ENCODE measurements at places on chromosomes 7 and 10.
A peak's percentile ranks its signal among the peaks of the same experiment; 100 is the strongest.

DNA sequence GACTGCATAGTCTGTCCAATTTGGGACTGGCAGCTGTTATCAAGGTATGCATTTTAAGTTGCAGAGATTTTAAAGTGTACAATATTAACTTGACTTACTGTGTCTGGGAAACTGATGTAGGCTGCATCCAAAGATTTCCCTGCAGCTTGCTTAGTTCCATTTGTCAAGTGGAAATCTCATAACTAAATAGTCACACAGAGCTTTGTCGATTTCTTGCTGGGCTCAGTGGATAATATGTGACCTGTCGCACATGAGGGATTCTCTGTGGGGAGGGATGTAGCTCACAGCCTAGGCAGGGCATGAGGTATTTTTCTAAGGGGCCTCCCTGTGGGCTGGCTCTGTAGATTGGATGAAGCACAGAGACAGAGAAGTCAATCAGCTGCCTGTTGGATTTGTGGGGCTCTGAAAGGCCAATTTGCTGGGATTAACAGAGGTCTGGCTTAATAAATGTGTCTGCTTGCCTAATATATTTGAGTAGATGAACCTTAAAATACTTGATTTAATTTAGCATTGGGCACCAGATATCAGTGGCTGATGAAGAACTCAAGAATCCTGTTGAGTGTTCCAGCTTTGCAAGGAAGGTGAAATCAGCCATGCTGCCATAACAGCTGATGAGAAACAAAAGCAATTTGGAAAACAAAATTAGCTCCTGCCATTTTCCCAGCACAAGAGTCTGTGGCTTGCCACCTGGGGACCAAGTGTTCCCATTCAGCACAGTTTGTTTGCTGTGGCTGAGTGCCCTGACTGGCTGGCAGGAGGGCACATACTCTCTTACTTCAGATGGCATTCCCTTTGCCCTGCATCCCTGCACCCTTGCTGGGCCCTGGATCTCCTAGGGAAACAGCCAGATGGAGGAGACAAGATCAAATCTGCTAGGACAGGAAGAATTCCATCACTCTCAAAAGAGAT is 598.5 kb downstream of the SORCS3 start:
- DNase-seq = no peak

GRCh38 chr7:140675726-140676125 is 3.0 kb downstream of the ADCK2 start:
- DNase-seq = no peak

DNA sequence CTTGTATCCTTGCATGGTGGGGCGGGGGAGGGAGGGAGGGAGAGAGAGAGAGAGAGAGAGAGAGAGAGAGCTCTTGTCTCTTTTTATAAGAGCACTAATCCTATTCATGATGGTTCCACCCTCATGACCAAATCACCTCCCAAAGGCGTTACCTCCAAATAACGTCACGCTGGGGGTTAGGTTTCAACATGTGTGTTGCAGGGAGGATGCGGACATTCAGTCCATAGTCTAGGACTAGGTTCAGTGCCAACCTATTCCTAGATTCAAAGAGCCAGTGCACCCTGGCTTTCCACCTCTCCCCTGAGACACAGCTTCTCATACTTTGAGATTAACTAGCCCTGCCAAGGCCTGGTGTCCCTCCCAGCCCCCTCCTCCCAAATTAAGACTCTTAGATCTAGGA is 123.0 kb downstream of the GRK5 start:
- no peak for DNase-seq

- no peak for DNase-seq
Observed at GRCh38 chr7:150728011-150728410, 9.2 kb upstream of the GIMAP5 start.

DNA sequence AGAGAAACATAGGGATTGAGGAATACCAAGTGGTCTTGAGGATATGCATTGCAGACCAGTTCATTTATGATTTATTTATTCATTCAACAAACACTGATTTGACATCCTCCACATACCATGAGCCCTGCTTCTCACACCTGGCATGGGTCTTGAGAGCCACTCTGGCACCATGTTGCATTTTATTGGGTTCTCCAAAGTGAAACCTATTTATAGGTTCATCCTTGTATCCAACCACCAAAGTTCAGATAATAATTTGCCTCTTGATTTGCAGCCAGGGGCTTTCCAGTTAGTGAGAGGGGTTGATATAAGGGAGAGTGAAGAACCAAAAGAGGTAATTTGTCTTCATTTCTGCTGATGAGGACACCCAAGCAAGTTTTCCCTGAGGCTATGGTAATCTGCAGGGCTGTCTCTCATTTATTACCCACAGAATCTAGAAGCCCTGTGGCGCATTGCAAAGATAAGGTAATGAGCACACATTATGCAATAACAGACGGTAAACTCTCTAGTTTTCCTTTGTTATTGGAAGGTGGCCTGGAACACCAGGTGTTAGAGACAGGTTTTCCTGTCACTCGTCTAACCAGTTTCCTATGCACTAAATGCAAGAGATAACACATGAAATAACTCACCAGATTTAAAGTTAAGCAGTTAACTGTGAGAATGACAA is 28.8 kb upstream of the ICA1 start:
- no peak for DNase-seq

DNA sequence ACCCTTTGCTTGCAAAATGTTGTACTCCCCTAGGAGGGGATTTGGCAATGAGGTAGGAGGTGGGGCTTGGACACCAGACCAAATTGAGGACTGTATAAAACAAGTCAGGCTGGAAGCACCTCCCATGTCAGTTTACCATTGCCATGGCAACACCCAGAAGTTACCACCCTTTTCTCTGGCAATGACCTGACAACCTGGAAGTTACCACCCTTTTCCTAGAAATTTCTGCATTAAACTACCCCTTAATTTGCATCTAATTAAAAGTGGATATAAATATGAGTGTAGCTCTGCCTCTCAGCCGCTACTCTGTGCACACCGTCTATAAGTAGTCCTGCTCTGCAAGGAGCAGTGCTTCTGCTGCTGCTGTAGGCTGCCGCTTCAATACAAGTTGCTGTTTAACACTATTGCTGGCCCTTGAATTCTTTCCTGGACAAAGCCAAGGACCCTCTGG is 7.8 kb upstream of the BLNK start:
- DNase-seq = no peak

- DNase-seq = no peak
Observed at GRCh38 chr7:94472608-94473007, 37.0 kb upstream of the CASD1 start.

GRCh38 chr10:74977913-74978847 is 133.3 kb upstream of the SAMD8 start:
- DNase-seq = no peak

DNA sequence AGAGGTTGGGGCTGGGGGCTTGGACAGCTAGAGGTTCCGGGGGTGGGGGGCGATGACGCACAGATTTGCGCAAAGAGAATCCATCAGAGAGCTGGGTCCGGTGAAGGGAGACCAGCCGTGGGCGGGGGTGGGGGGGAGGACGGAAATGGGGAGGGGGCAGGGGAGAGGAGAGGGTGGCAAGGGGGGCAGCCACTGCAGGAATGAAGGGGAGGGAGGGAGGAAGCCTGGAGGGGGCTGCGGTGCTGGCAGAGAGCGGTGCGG is 1.2 kb upstream of the VGF start:
- DNase-seq = no peak

DNA sequence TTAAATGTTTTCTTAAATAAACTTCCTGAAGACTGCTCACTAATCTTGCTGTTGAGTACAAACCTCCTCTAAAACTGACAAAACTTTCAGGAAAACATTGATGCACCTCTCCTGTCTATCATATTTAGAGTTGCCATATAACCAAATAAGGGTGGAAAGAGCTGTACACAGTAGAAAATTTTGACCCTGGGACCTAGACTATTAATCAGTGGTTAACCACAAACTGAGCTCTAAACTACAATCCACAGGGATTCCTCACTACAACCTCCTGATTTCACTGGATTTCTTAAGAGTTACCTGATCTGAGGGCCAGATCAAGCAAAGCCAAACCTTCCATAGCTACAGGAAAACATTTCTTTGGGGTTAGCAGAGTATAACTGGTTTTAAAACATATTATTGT is 39.9 kb upstream of the WNT16 start:
- DNase-seq = no peak

DNA sequence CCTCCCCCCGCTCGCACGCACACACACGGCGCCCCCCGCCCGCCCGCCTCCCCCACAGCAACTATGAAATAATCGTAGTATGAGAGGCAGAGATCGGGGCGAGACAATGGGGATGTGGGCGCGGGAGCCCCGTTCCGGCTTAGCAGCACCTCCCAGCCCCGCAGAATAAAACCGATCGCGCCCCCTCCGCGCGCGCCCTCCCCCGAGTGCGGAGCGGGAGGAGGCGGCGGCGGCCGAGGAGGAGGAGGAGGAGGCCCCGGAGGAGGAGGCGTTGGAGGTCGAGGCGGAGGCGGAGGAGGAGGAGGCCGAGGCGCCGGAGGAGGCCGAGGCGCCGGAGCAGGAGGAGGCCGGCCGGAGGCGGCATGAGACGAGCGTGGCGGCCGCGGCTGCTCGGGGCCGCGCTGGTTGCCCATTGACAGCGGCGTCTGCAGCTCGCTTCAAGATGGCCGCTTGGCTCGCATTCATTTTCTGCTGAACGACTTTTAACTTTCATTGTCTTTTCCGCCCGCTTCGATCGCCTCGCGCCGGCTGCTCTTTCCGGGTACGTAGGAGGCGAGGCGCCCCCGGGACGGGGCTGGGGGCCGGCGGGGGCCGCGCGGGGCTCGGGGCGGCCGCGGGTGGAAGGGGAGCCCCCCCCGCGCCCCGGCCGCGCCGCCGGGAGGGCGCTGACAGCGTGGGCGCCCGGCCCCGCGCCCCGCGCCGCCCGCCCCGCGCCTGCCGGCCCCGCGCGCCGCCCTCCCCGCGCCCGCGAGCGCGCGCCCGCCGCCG is 441 bp downstream of the BMI1 start:
- DNase-seq = no peak

DNA sequence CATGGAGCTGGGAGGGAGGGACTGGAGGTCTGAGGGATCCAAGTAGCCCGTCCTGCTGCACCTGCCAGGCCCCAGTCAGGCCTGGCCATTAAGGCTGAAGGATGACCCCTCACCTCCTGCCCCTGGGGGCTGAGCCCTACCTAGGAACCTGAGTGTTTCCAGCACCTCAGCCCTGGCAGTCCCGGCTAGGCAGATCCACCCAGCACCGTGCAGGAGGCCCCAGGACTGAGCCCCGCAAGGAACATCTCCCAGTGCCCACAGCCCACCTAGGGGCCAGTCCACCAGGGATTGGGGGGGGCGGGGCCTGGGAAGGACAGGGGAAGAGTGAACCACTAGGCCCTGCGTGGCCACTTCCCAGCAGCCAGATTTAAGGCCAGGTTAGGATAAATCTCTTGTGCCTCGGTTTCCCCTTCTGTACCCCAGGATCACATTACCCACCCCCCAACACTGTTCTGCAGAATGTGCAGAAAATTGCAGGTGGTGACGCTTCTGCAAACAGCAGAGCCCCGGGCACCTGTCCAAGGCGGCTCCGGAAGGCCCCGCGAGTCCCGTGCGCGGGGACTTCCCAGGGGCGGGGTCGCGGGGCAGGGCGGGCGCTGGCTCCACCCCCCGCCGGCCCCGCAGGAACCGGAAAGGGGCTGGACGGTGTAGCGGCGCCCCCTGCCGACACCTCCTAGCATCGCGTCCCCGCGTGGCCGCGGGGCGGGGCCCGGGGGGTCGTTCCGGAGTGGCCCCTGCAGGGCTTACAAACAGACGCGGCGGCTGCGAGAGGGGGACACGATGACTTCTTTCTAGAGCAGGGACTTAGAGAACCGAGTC is 55.9 kb downstream of the PWWP2B start:
- peak; percentile 35 for DNase-seq

- no peak for DNase-seq
Observed at GRCh38 chr7:18583305-18583704, 87.8 kb downstream of the HDAC9 start.

GRCh38 chr10:10271639-10272192 is 746.0 kb upstream of the CELF2 start:
- no peak for DNase-seq

DNA sequence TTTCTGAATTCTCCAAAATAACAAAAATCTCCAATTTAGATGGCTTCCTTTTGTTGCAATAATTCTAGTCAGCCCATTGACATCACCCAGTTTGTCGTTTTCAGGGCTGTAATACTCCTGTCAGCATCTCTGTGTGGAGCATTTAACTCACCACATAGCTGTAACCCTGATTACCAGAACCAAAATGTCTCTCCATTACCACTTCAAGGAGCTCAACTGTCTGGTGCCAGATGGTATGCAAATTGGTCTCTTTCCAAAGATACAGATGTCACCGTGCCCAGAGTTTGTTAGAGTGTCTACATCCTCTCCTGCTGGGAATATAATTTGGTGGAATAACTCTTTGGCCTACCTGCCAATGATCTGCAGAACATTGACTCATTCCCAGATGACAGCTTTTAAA is 350.3 kb upstream of the POT1 start:
- no peak for DNase-seq

DNA sequence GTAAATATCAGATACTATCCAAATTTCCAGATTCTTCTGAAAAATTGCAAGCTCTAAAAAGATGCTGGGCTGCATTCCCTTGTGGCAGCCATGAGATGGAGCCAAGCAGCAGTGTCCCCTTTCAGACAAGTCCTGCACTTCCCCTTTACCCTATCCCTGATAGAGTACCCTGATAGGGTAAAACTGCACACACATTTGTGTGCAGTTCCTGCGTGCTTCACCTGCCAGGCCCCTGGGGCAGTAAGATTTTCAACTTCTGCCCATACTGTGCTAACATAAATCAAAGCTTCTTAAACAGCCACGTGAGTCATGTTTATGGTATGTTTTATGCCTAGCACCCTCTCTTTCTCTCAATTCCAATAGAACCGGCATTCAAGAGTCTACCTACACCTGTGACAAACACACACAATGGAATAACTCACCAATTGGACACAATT is 52.2 kb downstream of the IFIT5 start:
- DNase-seq = no peak

GRCh38 chr10:49609283-49610113 is 612 bp upstream of the SLC18A3 start:
- no peak for DNase-seq

DNA sequence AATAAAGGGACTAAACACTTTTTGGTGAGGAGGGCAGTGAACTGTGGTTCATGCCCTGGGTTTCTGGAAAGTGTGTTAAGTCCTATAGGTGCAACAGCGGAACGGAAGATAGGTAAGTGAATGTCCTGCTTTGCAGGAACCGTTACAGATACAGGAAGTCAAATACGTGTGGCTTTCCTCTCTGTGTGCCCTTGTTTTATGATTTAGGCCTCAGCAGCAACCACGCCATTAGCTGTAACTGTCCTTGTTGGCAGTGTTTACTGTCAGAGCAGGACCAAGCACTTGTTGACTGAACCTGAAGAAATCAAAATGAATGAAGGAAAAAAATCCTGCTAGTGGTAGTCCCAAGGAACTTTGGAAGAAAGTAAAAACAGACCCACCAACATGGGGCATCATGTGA is 150.3 kb downstream of the PIP4K2A start:
- no peak for DNase-seq

DNA sequence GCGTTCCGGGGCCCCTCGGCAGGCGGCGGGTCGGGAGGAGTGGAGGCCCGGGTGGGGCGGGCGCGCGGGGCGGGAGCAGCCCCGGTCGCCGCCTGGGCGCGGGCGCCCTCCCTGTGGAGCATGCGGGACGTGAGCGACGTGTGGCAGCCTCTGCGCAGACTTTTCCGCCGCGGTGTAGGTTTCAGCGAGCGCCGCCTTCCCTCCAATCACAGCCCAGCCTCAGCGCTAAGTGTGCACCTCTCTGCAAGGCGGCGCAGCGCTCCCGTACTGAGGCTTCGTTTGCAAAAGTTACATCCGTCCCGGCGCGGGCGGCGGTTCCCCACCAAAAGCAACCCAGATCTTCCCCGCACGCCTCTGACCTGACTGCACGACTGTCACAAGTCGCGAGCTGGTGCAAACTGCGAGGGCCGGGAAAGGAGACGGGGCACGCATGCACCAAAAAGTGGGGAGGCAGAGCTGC is 1.2 kb upstream of the PFKFB3 start:
- peak; percentile 51 for DNase-seq

- DNase-seq = no peak
Observed at GRCh38 chr7:47878662-47879061, 69.6 kb downstream of the PKD1L1 start.

Data from hypothalamus (tissue), 51 donors.